Kasumi-1 (cell line): ENCODE measurements at places on chromosomes 3 and 15.

DNA sequence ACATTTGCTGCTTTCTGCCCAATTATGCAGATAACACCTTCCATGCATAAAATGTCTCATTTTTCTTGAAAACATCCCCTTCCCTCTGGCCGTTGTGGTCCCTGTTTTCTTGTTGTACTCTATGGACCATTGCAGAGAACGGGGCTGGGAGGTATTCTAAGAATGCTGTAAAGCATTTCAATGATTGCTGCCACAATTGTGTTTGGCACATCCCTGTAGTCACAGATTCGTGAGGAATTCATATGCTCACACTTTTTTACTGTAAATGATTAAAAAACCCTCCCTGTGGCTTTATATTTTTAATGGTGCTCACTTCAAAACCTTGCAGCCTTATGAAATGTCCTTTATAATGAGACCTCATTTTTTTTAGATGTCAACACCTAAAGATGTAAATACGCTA is 207.2 kb upstream of the GBE1 start:
- DNase-seq: no peak

DNA sequence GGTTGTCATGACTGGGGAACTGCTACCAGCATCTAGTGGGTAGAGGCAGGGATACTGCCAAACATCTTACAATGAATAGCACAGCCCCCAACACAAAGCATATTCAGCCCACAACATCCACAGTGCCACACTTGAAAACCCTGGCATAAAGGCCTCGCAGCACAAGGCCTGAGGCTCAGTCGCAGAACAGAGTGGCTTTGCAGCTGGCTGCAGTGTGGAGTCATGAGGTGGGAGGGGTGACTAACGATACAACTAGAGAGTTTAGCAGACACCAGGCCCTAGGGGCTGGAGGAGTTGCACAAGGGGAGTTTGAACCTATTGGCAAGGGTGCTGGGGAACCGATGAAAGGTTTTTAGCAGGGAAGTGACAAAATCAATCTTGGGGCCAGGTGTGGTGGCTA is 32.1 kb downstream of the GRK7 start:
- no peak for DNase-seq

GRCh38 chr3:111890051-111890580 is 31.1 kb downstream of the PHLDB2 start:
- no peak for DNase-seq

GRCh38 chr3:79005084-79005483 is 762.7 kb downstream of the ROBO1 start:
- DNase-seq: no peak

GRCh38 chr15:101530224-101530958 is 40.9 kb upstream of the PCSK6 start:
- no peak for DNase-seq

GRCh38 chr3:101574388-101575112 is 570 bp downstream of the PCNP start:
- DNase-seq: peak; percentile 39

DNA sequence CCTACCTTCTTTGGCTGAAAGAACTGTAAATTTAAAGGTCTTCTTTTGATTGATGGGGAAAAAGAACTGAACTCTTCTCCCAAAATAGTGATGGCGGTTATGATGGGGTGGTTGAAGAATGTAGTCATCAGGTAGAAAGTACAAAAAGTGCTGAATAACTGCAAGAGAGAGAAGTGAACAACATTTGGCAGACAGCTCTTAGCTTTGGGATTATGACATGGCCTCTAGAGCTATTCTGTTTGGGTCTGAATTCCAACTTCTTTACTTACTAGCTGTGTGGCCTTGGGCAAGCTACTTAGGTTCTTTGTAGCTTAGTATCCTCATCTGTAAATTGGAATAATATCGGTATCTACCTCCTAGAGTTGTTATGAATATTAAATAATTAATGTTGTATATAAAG is 91.7 kb downstream of the SPRED1 start:
- DNase-seq: no peak

GRCh38 chr15:71456811-71457210 is 341.5 kb downstream of the THSD4 start:
- DNase-seq: no peak

- no peak for DNase-seq
These were observed 197.8 kb upstream of the RBMS3 start for GRCh38 chr3:29083081-29083480.

DNA sequence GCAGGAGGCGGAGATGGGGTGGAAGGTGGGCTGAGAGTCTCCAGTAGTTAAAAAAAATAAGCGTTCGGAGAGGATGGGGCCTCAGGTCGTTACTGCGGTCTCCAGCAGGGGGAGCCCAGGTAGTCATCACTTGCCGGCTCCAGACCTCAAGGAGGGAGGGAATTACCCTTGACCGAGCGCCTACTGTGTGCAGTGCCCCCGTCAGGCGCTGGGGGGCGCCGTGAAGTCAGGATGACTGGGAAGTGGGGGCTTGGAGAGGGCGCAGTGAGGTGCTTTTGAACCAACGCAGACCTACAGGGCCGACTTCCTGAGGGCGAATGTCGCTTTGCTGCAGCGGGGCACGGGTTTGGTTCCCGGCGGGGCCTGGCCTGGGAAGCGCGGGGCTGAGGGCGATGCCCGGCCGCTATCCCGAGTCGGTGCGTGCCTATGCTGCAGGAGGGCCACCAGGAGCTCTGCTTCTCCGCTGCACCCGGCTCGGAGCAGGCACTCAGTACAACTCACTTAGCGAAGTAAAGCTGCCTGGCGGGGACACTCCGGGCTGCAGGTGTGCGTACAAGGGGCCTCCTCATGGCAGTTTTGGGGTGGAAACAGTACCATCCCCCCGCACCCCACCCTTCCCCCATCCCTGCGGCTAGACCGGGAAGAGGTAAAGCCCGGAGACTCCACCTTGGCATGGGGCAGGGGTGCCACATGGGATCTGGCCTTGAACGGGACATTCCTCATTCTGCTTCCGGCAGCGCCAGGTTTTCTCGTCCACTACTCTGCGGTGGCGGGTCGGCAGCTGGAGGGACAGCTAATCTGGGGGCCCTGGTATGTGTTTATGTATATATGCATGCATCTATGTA is 79.8 kb downstream of the RHCG start:
- peak; percentile 86 for DNase-seq

- DNase-seq: peak; percentile 7
These were observed 26.1 kb downstream of the PTH1R start for GRCh38 chr3:46903341-46904302.

DNA sequence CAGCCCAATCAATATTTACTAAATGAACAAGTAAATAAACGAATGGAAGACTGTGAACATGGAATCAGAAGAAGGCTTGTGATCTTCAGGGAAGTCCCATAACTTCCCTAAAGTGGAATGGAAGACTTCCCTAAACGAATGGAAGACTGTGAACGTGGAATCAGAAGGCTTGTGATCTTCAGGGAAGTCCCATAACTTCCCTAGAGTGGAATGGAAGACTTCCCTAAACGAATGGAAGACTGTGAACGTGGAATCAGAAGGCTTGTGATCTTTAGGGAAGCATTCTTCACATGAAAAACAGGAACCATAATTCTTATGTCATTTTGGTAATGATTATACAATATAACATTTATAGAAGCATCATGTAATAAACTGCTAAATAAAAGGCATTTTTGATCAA is 38.8 kb downstream of the EOGT start:
- DNase-seq: no peak

GRCh38 chr3:57281715-57282114 is 10.8 kb downstream of the ASB14 start:
- DNase-seq: no peak

- no peak for DNase-seq
These were observed 338.4 kb upstream of the ADAMTS9 start for GRCh38 chr3:65026151-65026550.

- no peak for DNase-seq
These were observed 206.1 kb downstream of the CADPS start for GRCh38 chr3:62669161-62669560.

DNA sequence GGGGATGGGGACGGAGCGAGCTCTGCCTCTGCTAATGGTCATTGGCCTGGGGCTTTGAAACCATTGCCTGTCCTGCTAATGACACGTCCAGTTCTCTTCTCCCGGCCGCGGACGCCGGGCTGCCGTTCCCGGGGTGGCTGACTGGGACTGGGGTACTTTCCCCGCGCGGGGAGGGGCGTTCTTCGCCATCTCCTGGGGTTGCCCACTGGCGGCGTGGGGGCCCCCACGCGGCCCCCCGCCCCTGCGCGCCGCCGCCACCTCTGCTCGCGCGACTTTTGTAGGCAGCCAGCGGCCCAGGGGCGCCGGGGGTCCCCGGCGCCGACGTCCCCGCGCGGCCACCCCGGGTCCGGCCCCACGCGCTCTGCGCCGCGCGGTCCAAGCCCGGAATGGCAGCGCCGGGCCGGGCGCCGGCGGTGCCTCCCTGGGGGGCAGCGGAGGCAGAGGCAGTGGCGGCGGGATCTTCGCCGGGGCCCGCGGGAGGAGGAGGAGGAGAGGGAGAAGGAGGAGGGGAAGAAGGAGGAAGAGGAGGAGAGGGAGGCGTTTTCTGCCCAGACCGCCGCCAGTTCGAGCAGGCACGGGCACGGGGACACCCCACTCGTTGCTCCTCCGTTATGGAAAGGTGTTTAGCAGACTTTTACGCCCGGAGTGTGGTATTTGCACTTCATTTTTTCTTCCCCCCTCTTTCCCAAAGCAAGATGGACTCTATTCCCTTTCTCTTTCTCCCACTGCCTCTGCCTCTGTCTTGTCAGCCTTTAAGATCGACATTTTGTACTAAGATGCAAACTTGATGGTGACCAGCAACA is 2.3 kb downstream of the BBX start:
- DNase-seq: peak; percentile 46

- no peak for DNase-seq
These were observed 706.9 kb downstream of the TBL1XR1 start for GRCh38 chr3:176490357-176490756.

- no peak for DNase-seq
These were observed 22.4 kb downstream of the LZTFL1 start for GRCh38 chr3:45819543-45819942.

DNA sequence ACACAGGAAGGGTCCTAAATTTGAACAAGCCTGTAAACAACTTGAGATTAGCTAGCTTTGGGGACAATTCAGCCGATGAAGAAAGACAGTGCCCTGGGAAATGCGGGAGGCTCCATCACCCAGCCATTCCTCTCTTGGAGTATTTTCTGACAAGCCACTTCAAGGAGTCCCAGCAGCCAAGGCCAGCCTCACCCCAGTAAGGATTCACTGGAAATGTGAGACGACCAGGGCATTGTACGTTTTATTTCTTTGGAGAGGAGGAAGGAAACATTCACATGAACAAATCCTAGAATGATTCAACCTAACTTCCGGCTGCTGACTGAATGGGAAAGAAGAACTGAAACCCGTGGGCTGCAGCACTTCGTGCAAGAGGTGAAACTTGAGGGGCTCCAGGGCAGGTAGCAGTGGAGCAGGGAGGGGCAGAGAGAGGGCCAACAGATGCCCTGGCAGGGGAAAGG is 116.4 kb upstream of the ARHGEF3 start:
- no peak for DNase-seq

- no peak for DNase-seq
These were observed 1.4 kb upstream of the GRM2 start for GRCh38 chr3:51705276-51706020.

DNA sequence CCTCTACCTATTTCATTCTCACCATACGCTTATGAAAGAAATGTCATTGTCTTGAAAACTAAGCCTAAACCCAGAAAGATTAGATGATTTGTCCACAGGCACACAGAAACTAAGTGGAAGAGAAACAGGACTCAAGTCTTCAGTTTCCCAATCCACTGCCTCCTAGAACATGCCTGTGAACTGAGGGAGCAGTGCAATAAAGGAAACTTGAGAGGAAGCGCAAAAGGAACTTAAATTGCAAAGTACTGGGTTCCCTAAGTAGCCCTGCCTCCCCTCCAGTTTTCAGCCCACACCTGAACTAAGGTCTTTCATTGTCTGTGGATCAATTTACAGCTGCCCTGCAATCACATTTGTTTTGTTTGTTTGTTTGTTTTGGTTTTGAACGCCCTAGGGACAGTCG is 56.7 kb upstream of the TSEN2 start:
- DNase-seq: no peak

DNA sequence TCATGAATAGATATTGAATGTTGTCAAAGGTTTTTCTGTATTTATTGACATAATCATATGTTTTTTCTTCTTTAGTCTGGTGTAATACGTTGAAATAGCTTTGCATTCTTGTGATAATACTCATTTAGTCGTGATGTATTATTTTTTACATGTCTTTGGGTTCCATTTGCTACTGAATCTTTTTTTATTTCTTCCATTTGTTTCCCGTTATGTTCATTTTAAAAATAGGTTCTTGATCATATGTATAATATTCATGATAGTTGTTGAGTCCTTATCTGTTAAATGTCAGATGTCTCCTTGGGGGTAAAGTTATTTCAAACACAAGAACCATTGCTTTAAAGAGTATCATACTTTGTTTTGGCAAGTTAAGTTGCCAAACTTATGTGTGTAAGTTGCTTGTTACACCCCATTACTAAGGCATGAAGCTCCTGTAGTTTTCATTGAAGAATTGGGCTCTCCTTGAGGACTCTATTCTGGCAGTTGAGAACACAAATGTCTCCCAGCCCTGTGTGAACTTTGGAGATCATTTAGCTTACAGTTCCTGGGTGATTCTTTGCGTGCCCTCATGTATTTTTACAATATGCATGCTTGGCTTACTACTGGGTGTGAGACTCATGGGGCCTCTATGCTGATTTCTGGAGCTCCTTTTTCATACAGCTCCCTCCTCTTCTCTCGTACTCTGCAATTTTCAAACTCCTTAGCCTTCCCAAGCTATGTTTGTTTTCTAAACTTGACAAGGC is 8.3 kb downstream of the AKAP13 start:
- DNase-seq: no peak

DNA sequence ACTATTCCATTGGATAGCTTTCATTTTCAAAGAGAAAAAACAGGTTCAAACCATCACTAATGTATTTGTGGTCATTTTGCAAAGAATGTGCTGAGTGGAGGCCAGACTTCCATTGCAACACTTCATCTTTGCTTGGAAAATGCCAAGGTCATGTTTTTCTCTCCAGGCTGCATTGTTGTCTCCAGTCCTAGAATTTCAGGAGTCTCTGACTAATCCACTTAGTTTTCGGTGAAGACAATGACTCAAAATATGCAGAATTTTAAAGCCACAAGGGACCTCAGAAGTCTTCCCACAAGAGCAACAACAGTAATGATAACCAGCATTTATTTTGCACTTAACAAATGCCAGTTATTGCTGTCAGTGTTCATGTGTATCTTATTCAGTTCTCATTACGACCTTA is 277.0 kb downstream of the RYR3 start:
- DNase-seq: no peak
